Hematopoietic multipotent progenitor cell (in vitro differentiated cells): ENCODE measurements at places on chromosomes 2 and 18.

DNA sequence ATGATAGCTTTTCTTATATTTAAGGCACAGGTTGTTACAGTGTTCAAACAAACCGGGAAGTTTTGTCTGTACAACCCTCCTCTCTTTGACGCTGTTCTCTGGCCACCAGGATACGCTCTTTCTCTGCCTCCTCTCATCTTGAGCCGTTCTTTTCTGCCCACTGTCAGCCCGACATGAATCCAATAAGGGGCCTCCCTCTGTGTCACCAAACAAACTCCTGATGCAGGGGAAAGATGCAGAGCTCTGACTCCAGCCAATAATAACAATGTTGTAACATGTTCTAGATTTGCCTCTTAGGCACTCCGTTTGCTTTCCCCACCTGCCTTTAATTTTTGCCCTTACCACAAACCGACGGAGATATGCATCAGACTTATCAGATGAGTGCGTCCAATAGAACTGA, 449.3 kb downstream of the SLC4A3 start:
- no peak for DNase-seq

GRCh38 chr2:224151680-224152310, 112.7 kb upstream of the SERPINE2 start:
- no peak for DNase-seq

- no peak for DNase-seq
These were observed 236.6 kb downstream of the GPD2 start for GRCh38 chr2:156672556-156673332.

- DNase-seq, result no peak
These were observed 230.7 kb downstream of the MYO3B start for GRCh38 chr2:170408461-170409163.

GRCh38 chr18:32802591-32803451, 30.0 kb upstream of the KLHL14 start:
- no peak for DNase-seq

DNA sequence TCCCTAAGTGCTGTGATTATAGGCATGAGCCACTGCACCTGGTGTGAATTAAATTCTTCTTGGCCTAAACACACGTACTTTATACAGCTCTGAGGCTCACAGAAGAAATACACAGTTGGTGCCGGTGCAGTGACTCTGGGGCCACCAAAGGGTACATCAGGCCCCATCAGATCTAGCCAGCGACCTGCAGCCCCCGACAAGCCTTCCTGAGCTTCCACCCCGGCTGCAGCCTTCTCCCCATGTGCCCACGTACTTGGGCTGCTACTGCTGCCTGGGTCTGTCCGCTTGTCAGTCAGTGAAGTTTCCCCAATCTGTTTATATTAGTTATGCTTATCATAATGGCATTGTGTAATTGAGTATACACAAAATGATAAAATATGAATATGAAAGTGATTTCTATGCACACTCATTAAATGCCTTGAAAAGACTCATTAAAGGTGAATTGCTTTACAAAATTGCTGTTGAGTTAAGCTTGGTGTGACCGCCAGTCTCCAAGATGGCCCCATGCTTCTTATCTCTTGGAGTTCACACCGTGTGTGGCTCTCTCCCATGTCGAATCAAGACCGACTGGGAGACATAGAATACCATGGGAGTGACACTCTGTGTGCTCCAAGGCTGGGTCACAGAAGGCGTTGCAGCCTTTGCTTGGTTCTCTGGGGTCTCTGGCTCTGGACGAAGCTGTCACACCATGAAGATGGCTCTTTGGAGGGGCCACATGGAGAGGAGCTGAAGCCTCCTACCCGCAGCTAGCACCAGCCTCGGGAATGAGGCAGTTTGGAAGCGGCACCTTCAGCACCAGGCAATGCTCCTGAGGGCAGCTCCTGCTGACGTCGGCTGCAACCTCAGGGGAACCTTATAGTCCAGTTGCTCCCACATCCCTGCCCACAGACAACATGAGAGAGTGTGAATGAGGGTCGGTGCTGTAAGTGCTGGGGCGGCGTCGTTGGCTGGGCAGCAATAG, 29.2 kb upstream of the HPCAL1 start:
- no peak for DNase-seq

GRCh38 chr2:29598978-29599377, 322.4 kb downstream of the ALK start:
- DNase-seq, result no peak

DNA sequence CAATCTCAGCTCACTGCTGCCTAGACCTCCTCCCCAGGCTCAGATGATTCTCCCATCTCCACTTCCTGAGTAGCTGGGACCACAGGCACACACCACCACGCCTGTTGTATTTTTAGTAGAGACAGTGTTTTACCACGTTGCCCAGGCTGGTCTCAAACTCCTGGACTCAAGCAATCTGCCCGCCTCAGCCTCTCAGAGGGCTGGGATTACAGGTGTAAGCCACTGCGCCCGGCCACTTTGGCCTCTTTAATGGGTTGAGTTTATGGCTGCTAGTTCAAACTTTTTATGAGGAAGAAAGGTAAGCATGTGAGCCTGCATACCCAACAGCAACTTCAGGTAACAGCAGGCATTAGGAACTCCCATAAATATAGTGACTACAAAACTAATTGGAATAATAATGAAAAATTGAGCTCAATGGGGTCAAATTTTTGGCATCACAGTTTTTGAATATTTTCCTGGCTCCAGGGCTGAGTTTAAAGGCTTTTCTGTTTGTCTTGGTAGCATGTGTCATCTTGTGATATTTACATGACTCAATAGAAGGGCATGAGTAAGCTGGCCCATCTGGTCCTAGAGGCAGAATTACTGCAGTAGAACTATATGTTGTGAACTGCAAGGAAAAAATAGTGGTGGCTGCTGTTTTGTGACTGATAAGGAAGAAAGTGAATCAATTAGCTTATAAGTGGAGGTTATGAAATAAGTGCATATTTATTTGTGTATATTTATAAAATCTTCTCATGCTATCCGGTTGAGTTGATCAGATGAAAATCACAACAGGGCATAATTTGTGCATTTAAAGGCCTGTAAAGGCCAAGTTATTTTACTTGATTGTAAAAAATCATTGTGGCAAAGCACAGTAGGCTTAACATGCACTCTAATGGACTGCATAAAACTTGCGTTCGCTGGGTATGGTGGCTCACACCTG, 24.8 kb downstream of the GALM start:
- DNase-seq, result no peak

DNA sequence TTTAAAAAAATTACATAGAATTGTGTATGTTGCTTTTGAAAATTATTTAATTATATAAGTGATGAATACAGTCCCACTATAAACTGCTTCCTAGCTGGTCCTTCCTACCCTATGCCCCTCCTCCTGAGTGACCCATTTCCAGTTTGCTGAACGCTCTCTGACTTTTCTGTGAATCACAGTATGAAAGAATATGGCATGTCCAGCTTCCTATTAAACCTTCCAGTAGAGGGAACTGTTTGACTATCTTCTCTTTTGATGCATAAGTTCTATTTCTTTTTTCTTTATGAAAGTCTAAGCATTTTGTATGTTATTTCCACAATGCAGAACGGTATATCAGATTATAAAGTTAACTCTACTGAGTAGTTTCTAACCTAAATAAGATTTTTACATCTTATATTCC, 41.3 kb downstream of the PSMG2 start:
- DNase-seq, result peak; percentile 80

DNA sequence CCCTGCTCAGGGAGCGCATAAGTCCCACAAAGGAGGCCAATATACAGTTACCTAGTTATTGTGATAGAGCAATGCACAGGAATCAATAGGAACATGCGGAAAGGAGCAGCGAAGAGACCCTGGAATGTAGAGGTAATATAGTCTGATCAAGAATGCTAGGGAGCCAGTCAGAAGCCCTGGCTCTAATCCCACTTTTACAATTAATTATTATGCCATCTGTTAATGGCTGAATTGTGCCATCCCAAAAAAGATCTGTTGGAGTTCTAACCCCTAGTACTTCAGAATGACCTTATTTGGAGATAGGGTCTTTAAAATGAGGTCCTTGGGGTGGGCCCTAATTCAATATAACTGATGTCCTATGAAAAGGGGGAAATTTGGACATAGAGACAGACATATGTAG, 7.7 kb upstream of the SPATS2L start:
- no peak for DNase-seq

DNA sequence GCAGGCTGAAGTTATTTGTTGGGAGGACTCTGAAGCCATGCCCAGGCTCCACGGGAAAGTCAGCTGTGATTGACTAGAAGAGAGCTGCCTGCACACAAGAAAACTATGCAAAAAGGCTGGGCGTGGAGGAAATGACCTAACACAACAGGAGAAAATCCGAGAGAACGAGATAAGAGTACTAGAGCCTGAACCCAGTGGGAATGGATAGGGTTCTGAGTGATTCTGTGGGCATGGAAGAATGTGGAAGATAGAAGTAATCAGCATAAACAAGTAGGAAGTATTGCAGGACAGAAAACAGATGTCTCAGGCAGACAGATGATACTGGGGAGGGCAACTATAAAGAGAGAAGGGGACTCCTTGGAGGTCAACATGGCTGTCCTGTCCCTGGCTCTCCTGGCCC, 12.1 kb upstream of the COPS8 start:
- DNase-seq, result no peak

- no peak for DNase-seq
These were observed 56.5 kb upstream of the ACVR1 start for GRCh38 chr2:157932480-157933159.

DNA sequence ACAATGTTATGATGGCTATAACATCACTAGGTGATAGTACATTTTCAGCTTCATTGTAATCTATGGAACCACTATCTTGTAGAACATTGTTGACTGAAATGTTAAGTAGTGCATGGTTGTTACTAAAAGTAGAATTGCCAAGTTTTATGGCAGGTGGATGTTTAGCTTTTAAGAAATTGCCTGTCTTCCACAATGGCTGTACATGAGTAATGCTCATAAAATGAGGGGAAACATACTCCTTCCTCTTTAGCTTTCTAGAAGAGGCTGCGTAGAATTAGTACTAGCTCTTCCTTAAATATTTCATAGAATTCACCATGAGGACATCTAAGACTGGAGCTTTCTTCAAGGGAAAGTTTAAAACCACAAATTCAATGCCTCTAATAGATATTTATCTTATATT, 161.0 kb downstream of the TPGS2 start:
- DNase-seq, result no peak

DNA sequence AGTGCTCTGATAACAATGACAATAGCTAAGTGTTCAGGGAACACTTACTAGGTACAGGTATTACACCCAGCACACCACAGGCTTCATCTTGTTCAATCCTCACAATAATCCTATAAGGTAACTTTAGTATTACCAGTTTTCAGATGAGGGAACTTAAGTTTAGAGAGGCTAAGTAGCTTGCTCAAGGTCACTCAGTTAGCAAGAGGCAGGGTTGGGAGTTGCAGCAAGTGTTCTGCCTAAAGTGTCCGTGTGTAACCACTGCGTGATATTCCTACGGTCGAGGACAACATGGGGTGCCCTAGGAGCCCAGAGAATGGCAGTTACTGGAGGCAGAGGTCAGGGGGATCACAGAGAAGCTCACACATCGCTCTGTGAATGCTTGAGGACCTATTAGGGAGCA, 30.2 kb upstream of the EGR4 start:
- no peak for DNase-seq

GRCh38 chr2:150230004-150230403, 257.5 kb downstream of the RND3 start:
- DNase-seq, result no peak

- no peak for DNase-seq
These were observed 6.9 kb downstream of the ABCG5 start for GRCh38 chr2:43831543-43832294.

- no peak for DNase-seq
These were observed 3.5 kb upstream of the NMUR1 start for GRCh38 chr2:231533777-231534125.

DNA sequence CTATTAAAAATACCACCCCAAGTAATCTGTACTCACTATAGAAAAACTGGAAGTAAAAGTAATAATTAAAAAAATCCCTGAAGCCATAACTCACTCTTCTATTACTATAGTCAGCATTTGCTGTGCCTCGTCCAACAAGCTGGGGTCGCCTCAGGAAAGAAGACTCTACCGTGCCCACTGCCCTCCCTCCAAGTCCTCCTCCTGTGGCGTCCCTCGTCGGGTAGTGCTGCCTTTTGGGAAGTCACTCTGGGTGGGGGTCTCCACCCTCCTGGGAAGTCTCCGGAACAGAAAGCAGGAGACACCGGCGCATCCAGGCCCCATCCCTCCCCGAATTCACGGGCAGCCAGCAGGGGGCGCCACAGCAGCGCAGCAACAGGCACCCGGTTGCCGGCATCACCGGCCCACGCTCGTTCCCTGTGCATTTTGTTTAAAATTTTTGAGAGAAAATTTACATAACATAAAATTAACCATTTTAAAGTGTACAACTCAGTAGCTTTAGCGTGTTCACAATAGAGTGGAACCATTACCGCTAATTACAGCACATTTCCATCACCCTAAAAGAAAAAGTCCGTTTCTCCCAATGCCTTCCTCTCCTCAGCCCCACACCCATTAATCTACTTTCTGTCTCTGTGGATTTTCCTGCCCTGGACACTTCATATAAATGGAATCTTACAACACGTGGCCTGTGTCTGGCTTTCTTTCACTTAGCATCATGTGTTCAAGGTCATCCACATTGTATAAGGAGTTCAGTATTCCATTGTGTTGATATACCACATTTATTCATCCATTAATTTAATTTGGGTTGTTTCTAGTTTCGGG, 62.2 kb downstream of the ADNP2 start:
- peak; percentile 25 for DNase-seq

DNA sequence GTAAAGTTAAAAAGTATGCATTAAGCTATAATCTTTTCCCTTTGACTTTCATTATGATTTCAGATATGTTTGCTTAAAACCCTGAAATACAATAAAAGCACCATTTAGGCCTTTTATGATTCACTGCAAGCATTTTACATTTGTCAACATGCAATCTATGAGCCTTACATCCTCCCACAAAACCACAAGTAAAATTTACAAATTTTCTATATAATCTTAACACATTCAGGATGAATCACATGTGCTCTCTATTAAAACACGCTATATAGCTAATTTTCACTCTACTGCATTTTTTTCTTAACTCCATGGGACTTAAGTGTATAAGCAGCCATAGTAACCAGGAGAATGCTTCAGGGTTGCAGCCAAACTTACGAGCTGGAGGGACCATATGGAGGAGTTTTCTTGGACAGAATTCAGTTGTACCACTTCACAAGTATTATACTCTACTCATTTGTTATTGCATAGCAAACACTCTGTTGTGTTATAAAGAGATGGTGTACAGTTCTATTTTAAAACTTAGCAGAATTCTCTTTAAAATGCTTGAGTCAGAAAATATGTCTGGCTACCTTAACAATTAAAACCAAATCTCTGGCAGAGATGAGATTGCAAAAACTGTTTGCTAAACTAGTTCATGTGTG, 293.2 kb downstream of the ALK start:
- no peak for DNase-seq

- no peak for DNase-seq
These were observed 77.7 kb upstream of the APCDD1 start for GRCh38 chr18:10376731-10377130.

DNA sequence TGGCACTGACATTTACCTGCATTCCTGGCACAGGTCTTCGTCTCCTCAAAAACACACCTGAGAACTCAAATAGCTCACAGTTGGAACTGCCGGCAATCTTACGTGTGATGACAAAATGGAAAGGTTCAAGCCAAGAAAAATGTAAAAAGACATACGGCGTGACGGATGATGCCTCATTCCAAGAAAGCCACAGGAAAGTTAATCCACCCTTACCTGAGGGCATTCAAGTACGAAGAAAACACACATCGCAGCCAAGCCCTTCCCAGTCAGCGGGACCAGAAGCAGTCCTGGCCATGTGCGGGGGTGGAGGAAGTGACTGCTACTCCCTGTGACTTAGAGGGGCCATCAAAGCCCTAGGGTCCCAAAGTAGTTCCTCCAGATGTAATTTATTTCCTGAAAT, 986.3 kb upstream of the CELF4 start:
- no peak for DNase-seq

- no peak for DNase-seq
These were observed 30.9 kb upstream of the EFEMP1 start for GRCh38 chr2:55954306-55955035.
